Lung (tissue), 17 donors: ENCODE measurements at places on chromosomes 3 and 15. TPM values are rescaled to one million over a fixed set of nuclear protein-coding genes. Genes with fewer than 3 reads are reported as not detected.

Gene PIF1
- total RNA-seq = 1.1 TPM

Gene IGSF10
- total RNA-seq = 15.9 TPM

Gene FGD5
- 45.3 TPM for total RNA-seq

Gene TP53BP1
- 97.4 TPM for total RNA-seq

Gene PRSS50
- 2.2 TPM for total RNA-seq

GRCh38 chr3:11452885-11453847 is 181.0 kb downstream of the ATG7 start:
- peak; percentile 55 for DNase-seq

- DNase-seq = no peak
Measured at GRCh38 chr3:18901571-18901970, 246.7 kb upstream of the KCNH8 start.

- DNase-seq = peak; percentile 92
Measured at GRCh38 chr3:126389112-126389793, 5.5 kb upstream of the CFAP100 start.

DNA sequence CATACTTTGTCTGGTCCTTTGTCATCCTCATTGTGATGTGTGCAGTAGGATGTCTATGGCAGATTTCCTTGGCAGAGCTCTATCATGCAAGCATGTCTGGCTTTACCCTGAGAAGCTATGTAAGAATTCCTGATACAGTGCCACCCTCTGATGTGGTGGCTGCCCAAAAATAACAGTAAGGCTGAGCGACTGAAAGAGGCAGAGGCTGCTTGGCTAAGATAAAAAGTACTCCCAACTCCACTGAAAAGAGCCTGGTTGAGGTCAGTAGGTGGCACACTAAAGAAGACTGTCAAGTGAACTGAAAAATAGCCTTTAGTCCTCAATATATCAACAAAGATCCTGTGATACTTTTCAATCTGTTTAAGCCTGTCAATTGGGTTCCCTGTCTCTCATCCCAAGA is 31.7 kb downstream of the BTLA start:
- no peak for DNase-seq

DNA sequence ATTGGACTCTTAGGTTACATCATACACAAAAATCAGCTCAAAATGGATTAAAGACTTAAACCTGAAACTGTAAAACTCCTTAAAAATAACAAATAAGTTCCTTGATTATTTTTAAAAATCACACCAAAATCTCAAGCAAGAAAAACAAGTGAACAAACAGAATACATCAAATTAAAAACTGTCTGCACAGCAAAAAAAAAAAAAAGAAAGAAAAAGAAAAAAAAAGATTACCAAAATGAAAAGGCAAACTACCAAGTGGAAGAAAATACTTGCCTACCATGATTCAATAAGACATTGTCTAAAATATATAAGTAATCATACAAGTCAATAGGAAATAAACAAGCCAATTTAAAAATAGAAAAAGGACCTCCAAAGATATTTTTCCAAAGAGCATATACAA is 17.5 kb downstream of the OR5K4 start:
- no peak for DNase-seq

GRCh38 chr3:110650741-110651140 is 420.9 kb upstream of the NECTIN3 start:
- DNase-seq = no peak

- DNase-seq = no peak
Measured at GRCh38 chr3:5929027-5929426, 741.5 kb downstream of the EDEM1 start.

GRCh38 chr3:152621967-152622810 is 212.7 kb upstream of the P2RY1 start:
- no peak for DNase-seq

DNA sequence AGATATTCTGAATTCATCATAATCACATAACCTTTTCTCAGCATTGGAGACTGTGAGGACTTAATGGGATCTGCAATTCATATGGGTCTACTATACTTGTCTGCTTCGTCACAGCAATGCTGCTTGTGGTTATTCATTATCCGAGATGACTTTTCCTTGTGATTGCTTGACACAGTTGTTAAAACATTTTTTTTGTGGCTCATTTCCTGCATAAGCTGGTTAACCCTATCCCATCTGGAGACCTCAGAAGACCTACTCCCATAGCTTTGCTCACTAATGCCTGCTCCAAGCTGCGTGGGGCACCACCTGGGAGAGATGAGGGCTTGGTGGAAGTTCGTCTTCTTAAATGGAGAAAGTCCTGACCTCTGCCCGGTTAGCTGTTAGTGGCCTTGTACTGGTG is 360.8 kb downstream of the CHST2 start:
- peak; percentile 29 for DNase-seq
